CD4-positive, alpha-beta memory T cell (primary cell): ENCODE measurements at places on chromosomes 1 and 21. TPM values are rescaled to one million over a fixed set of nuclear protein-coding genes. Genes with fewer than 3 reads are reported as not detected.

Gene FAM131C
- polyA plus RNA-seq = 0.11 TPM

Gene ZZZ3
- 22.9 TPM for polyA plus RNA-seq

Gene DNAH14
- polyA plus RNA-seq = not detected

Gene AMY2B
- 1.3 TPM for polyA plus RNA-seq
